ENCODE measurements at places on chromosomes 12 and 14. TPM values are rescaled to one million over a fixed set of nuclear protein-coding genes. Genes with fewer than 3 reads are reported as not detected.

GRCh38 chr14:55301437-55302121, 30.4 kb downstream of the FBXO34 start:
- H3K4me3 ChIP-seq, result no peak overlapping the region
- no peak overlapping the region for H3K27ac ChIP-seq
- no peak for DNase-seq
- H3K27me3 ChIP-seq, result no peaks in the 10 kb centered on the region
- H3K4me1 ChIP-seq, result peaks cover 35% of the 10 kb centered on the region

DNA sequence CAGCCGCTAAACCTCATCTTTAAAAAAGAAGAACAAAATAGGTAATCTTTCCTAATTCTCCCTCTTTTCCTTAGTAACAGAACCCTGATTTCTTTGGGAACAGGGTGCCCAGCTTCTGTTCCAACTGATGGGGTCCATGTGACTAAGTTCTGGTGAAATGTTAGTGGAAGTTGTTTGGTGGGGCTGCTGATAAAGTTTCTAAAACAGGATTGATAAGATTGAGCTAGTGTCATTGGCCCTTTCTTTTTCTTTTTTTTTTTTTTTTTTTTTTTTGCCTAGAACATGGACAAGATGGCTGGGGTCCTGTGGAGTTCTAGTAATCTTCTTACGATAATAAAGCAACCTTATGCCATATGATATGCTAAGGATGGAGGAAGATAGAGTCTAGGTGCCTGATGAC, 16.2 kb upstream of the TUBA1B start:
- no peaks in the 10 kb centered on the region for H3K4me1 ChIP-seq
- H3K27me3 ChIP-seq, result no peaks in the 10 kb centered on the region
- H3K36me3 ChIP-seq, result no peaks in the 10 kb centered on the region
- no peak for DNase-seq
- H3K4me3 ChIP-seq, result no peak overlapping the region
- H3K27ac ChIP-seq, result no peak overlapping the region

GRCh38 chr14:104132981-104133380, 5.4 kb upstream of the KIF26A start:
- peaks cover 13% of the 10 kb centered on the region for H3K27me3 ChIP-seq
- peaks cover 14% of the 10 kb centered on the region for H3K4me1 ChIP-seq
- DNase-seq, result no peak
- H3K36me3 ChIP-seq, result no peaks in the 10 kb centered on the region
- H3K27ac ChIP-seq, result no peak overlapping the region

GRCh38 chr12:3293446-3294161, 197.4 kb upstream of the PRMT8 start:
- DNase-seq, result no peak
- H3K27ac ChIP-seq, result no peak overlapping the region
- H3K27me3 ChIP-seq, result no peaks in the 10 kb centered on the region
- no peak overlapping the region for H3K4me3 ChIP-seq

- H3K4me1 ChIP-seq, result no peaks in the 10 kb centered on the region
- DNase-seq, result no peak
- H3K36me3 ChIP-seq, result peaks cover 13% of the 10 kb centered on the region
Observed at GRCh38 chr12:121489874-121490273, 90.0 kb downstream of the RNF34 start.

- H3K4me3 ChIP-seq, result no peak overlapping the region
- no peaks in the 10 kb centered on the region for H3K4me1 ChIP-seq
- H3K36me3 ChIP-seq, result no peaks in the 10 kb centered on the region
Observed at GRCh38 chr12:16094437-16094836, 183.0 kb downstream of the SLC15A5 start.

- no peaks in the 10 kb centered on the region for H3K27me3 ChIP-seq
- H3K4me1 ChIP-seq, result no peaks in the 10 kb centered on the region
- H3K27ac ChIP-seq, result no peak overlapping the region
- no peak overlapping the region for H3K4me3 ChIP-seq
Observed at GRCh38 chr12:20142316-20142715, 226.0 kb upstream of the PDE3A start.

DNA sequence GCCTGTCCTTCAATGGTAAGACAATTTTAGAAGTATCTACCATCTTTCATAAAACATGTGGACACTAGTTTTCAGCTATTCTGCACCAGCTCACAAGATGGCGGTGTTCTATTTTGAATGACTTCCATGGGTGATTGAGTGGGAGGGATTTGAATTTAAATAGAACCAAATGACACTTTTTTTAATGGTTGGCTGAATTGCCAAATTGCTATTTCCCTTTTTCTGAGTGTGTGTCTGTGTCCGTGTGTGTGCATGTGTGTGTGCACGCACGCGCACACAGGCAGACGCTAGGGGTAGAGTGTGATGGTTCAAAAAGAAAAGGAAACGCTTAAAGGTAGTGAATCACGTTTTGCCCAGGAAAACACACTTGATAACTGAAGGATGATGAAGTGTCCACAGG, 362.6 kb downstream of the DAD1 start:
- DNase-seq, result peak; percentile 43
- no peaks in the 10 kb centered on the region for H3K36me3 ChIP-seq
- H3K4me3 ChIP-seq, result no peak overlapping the region
- H3K27ac ChIP-seq, result peak overlapping the region; percentile 9

DNA sequence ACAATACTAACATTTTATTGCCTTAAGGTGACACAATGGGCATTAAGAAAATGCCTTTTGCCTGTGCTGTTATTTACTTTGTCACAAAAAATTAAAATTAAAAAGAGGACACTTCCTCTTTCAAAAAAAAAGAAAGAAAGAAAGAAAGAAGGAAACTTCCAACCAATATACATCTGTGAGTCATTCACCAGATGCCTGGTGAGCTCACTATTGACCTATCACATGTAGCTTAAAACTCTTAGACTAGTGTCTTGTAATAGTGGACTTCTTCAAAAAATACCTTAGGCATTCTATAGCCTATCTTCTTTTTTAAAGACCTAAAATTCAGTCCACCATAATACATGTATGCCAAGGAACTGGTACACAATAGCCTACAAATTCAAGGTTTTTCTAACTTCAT, 4.9 kb upstream of the SOX5 start:
- no peaks in the 10 kb centered on the region for H3K27me3 ChIP-seq
- no peak overlapping the region for H3K27ac ChIP-seq
- no peaks in the 10 kb centered on the region for H3K4me1 ChIP-seq
- no peaks in the 10 kb centered on the region for H3K36me3 ChIP-seq

DNA sequence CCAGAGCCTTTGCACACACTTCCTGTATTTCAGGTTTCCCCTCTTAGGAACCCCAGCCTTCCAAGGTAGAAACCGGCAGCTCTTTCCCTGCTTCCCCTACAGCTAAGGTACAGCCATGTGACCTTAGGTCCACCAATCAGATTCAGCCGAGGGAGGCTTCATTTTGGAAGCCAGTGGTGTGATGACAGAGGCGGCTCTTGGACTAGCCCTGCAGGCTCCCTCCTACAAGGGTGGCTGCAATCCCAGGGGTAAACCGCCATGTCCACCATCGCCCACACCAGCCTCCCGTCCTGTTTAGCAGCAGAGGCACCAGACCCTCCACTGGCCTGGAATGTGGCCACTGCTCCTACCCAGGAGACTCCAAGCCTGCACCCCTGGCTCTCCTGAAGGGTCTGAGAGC, 65.6 kb downstream of the SERPINA3 start:
- H3K27me3 ChIP-seq, result no peaks in the 10 kb centered on the region
- no peaks in the 10 kb centered on the region for H3K36me3 ChIP-seq
- no peaks in the 10 kb centered on the region for H3K4me1 ChIP-seq
- no peak overlapping the region for H3K27ac ChIP-seq
- no peak overlapping the region for H3K4me3 ChIP-seq

- no peak overlapping the region for H3K27ac ChIP-seq
- no peaks in the 10 kb centered on the region for H3K4me1 ChIP-seq
- DNase-seq, result no peak
- no peaks in the 10 kb centered on the region for H3K36me3 ChIP-seq
- H3K4me3 ChIP-seq, result no peak overlapping the region
Observed at GRCh38 chr12:124057691-124058090, 84.7 kb downstream of the ZNF664 start.

GRCh38 chr14:74350211-74350927, 2.1 kb downstream of the VRTN start:
- H3K4me3 ChIP-seq, result no peak overlapping the region
- H3K27me3 ChIP-seq, result no peaks in the 10 kb centered on the region
- no peaks in the 10 kb centered on the region for H3K4me1 ChIP-seq
- H3K27ac ChIP-seq, result no peak overlapping the region

Gene SSTR1
- polyA plus RNA-seq, result not detected

Gene MYO1A
- polyA plus RNA-seq, result not detected

Measured in CD4-positive, alpha-beta memory T cell (primary cell).